ENCODE measurements at places on chromosomes 4 and X. TPM values are rescaled to one million over a fixed set of nuclear protein-coding genes. Genes with fewer than 3 reads are reported as not detected.

Gene MAOA
- 3.5 TPM for total RNA-seq

DNA sequence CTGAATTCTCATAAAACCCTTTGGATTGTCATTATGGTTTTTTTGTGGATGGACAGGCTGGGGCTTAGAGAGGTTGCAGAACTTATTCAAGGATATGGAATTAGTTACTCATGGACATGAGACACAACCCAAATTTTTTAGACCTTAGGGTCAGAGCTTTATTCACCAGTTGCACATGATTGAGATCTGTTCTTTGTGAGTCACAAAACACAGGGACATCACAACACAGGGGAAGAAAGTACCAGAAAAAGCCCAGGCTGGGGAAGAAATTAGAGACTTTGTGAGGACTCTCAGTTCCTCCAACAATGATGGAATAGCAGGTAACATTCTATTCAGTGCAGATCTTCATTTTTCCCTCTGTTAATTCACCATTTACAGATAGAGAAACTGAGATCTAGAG is 602.4 kb upstream of the CPEB2 start:
- DNase-seq: no peak

Gene IL1RAPL2
- not detected for total RNA-seq

- DNase-seq: no peak
Measured at GRCh38 chrX:133908223-133908955, 77.0 kb downstream of the GPC3 start.

DNA sequence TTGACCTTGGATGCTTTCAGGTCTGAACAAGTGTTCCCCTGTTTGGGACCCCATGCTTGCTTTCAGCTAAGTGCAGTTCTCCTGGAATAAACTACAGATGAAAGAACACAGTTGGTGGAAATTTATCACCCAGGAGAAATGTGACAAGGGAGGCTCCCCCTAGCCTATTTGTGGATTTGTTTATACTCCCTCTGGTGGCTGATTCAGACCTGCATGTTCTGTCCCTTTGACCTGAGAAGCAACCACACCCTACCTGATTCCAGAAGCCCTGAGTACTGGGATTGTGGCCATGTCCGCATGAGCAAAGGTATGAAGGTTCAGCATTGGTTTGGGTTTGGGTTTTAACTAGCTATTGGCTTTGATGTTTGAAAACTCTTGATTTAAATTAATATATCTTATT is 440.9 kb downstream of the MID1IP1 start:
- no peak for DNase-seq

GRCh38 chr4:25914670-25915352 is 791 bp downstream of the SMIM20 start:
- DNase-seq: no peak

- DNase-seq: no peak
Measured at GRCh38 chr4:25874655-25875054, 11.9 kb upstream of the SEL1L3 start.

Gene BLOC1S4
- 22.0 TPM for total RNA-seq

DNA sequence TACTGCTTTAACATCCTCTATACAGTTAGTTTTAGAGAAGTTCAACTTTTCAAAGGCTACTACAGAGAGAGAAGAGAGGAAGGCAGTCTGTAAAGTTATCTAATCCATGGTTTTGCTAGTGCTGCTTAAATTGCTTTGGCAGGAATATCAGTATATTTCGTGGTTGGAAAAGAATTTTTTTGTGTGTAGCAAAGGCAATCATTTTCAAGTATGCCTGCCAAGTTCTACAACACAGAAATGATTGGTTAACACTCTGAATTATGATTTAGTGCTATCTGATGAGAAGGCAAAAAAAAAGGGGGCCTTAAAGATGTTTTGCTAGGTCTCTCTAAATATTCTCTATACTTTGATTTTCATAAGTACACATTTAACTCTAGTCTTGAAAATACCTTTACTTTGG is 133.1 kb downstream of the JADE1 start:
- no peak for DNase-seq

Gene FAM241A
- total RNA-seq: 1.4 TPM

Gene ATG4A
- total RNA-seq: 4.2 TPM

DNA sequence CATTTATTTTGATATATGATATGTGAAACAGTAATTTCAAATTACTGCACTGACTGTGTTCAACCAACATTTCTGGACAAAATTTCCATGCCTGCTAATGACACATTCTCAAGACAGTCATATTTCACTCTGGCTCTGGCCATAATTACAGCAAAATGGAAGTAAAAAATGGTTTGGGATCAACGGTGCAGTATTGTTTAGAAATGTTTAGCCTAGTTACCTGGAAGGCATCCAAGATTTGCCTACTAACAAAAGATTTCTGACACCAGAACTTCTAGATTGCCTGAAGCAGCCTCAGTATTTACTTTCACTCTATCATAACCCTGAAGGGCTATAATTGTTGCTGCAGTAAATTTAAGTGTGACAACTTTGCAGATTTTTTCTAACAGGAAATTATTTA is 416.3 kb downstream of the PCDH10 start:
- DNase-seq: no peak

- DNase-seq: no peak
Measured at GRCh38 chr4:97144199-97144598, 999.1 kb downstream of the STPG2 start.

DNA sequence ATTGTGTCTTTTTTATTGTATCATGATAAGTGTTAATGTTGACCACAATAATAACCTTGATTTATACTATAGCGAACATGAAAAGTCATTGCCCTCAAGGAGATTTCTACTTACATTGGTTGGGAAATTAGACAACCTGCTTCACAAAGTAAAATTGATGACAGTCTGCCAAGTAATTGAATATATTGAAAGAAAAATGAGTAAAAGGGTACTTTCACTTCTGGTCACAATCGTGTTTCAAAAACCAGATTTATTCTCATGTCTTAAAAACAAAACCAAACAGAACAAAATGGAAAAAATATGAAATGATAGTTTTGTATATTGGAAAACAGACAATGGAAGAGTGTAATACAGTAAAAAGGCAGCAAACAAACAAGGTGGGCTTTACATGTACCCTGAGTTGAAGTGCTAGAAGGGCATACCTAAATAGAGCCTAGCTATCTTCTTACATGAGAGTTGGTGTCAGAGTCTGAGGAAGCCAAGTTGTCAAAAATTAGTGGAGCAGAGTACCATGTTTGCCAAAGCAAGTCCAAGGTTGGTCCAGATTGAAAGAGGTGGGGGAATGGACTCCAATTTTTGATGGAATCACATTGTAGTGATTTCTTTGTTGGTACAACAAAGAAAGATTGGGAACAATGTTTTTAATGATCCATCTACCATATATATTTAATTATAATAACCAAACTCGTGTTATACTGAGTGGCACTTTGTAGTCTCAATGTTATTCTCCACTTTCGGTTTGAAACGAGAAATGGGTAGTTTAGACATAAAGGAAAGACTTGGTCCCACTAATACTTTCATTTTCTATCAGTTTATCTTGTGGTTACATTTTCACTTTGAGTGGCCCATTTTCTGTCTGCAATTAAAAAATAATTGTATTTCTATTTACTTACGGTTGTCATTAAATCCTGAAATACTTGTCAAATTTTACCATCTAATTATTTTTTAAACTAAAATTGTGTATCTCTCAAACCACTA is 775.6 kb downstream of the STIM2 start:
- DNase-seq: no peak

DNA sequence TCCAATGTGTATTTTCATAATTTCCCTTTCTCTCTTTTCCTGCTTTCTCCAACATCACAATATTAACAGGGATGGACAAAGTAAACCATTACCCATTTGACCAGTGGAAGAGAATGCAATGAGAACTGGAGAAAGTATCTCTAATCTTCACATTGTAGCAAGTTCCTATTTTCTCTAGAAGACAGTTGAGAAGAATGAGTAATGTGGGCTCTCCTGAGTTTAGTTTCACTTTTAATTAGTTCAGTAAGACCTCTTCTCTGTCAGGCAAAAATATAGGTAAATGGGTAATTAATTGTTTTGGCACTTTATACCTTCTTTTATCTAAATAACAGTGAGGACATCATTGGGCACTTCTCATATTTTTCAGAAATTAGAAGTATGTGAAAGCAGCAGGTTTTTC is 602.0 kb downstream of the GLUD2 start:
- DNase-seq: no peak

DNA sequence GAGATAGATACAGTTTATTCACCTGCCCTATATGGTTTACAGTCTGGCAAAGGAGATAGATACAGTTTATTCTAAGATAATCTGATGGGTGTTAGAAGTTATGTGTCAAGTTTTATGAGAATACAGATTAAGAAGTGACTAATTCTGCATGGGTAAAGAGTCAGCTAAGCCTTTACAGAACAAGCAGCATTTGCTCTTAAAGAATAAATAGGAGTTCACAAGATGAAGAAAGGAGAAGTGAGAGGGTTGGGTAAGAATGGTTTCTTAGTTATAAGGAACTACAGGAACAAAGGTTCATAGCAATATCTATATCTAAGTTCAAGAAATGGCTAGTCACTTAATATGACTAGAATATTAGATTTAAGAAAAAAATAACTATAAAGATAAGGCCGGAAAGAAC is 47.6 kb downstream of the THOC2 start:
- DNase-seq: no peak

DNA sequence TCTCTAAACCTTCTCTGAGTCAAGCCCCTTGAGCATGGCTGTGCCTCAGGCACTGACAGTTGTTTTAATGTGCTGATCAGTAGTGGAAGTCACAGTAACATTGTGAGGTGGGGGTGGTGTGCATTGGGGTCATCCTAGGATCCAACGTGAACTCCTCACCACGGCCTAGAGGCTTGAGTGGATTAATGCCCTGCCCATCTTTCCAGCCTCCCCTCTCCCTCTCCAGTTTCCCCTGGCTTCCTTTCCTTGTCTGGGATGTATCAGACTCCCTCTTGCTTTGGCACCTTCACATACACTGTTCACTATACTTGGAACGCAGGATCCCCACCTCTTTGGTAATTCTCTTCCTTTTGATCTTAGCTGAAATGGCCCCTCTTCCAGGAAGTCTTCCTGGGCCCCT is 13.3 kb upstream of the PJA1 start:
- no peak for DNase-seq

DNA sequence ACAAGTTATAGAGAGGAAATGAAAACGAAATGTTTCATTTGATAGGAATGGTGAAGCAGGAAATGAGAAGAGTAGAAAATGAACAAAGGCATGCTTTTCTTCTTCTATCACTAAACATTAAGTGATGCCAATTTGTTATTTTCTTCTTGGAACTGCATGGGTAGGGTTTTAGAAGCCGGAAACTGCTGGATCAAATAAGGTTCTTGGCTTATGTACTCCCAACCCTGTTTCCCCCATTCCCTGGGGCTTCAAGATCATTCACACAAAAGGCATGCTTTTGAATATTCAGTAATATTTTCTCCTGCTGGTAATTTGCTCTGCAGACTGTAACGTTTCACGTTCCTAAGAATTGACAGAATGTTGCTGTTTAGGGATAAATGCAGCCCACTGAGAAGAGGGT is 224.1 kb downstream of the NLGN4X start:
- DNase-seq: no peak

Gene GLRA2
- total RNA-seq: not detected

DNA sequence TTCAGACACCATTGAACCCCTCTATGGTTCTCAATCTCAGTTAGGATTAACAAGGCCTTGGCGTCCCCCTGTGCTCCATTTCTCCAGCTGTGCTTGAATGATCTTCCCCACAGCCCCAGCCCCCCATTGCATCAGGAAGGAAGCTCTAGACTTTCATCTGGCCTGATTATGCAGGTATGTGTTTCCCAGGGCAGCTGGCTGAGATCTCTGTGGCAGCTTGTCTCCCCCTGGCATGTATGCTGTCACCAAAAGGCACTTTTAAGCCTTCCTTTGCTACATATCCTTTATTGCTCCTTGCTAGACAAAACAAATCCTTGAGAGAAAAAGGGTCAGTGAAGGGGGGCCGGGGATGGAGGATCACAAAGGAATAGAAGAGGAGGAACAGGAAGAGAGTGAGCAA is 1056.0 kb upstream of the SLIT2 start:
- no peak for DNase-seq

Gene VSIG4
- not detected for total RNA-seq

DNA sequence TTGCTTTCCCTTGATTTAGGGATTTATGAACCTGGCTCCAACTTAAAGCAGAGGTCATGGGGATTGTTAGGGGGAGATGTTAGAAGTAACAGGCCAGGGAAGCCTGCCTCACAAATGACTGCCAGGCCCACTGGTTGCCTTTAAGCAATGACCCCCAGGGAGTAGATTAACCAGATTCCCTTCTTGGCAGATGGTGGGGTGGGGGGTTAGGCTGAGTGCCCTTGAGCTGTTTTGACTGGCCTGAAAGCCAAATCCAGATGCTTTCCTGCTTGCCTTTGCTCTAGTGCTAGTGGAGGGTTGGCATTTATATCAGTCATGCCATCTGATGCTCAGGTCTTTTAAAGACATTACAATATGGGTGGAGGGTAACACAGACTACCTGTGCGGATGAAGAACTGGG is 128.1 kb downstream of the TMEM164 start:
- DNase-seq: no peak

DNA sequence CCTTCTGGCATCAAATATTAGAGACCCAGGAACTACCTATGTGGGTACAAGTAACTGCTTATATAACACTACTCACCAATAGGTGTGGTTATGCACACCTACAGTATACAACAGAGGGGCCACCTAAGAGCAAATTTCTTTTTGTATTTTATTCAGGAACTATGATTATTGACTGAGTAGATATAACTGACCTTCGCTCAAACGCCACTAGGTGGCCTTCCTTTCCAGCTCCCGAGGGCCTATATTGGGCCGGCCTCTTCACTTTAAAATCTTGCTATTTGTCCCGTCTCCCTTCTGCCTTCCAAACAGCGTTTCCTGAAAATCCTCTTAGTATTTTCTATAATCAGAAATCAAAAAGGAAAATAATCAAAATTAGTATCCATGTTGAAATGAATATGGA is 19.9 kb upstream of the PABPC5 start:
- DNase-seq: no peak

DNA sequence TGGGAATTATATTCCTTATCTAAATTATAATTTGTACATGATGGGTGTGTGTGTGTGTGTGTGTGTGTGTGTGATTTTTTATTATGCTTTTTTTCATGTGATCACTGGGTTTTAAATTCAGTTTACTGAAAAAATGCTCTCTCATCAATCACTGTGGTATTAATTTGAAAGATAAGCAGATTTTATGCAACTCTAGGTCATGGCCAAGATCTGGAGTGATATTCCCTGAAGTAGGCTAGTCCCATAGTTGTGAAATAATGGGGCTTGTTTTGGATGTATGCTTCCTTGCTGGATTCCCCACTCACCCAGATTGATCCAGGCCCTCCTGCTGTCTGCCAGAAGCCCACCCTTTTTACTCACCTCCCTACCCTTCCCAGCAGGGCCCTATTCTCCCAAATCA is 22.0 kb upstream of the PGRMC2 start:
- no peak for DNase-seq

DNA sequence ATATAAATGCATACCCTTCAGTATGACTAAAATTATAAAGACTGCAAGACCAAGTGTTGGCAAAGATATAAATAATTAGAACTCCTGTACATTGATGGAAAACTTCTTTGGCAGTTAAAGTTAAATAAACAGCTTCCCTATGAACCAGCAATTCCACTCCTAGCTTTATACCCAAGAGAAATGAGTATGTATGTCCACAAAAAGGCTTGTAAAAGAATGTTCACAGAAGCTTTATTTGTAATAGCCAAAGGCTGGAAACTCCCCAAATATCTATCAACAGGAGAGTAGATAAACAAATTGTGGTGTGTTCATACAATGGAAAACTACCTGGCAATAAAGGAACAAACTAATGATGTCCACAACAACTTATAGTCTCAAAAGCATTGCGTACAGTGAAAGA is 184.8 kb downstream of the AMELX start:
- no peak for DNase-seq

Gene SASH3
- total RNA-seq: not detected

Gene XG
- total RNA-seq: not detected

- DNase-seq: no peak
Measured at GRCh38 chrX:134909261-134909660, 81.5 kb upstream of the SMIM10 start.
